ENCODE measurements at places on chromosomes 7 and 10.
A peak's percentile ranks its signal among the peaks of the same experiment; 100 is the strongest.

GRCh38 chr7:70935311-70935710 is 196.6 kb upstream of the GALNT17 start:
- DNase-seq, result no peak

DNA sequence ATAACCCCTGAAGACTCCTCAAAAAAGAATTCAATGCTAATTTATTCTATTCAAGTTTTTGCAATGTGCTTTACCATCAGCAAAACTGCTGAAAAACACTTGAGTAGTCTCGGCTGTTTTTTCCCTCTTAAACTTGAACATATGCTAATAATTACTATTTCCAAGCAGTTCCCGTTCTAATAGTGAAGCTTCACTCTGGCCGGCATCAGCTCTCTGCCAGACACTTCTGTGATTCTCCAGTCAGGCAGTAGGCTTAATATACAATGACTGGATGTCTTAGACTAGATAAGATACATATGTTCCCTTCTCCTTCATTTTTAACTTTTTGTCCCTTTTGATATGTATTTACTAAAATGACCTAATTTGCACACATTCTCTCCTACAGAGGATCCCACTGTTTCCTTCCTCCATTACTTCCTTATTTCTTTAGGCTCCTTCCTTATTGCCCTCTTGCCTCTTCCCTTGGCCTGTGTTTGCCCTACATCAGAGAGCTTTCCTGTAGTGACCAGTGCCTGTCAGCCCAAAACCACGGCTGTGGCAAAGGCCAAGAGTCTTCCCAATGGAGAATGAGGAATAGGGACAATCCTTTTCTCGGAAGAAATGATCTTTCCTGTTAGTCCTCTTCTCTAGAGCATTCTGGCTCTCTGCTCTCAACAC is 23.5 kb downstream of the HEPACAM2 start:
- DNase-seq, result no peak

- no peak for DNase-seq
These were observed 37.7 kb downstream of the TRIL start for GRCh38 chr7:28920424-28920823.

DNA sequence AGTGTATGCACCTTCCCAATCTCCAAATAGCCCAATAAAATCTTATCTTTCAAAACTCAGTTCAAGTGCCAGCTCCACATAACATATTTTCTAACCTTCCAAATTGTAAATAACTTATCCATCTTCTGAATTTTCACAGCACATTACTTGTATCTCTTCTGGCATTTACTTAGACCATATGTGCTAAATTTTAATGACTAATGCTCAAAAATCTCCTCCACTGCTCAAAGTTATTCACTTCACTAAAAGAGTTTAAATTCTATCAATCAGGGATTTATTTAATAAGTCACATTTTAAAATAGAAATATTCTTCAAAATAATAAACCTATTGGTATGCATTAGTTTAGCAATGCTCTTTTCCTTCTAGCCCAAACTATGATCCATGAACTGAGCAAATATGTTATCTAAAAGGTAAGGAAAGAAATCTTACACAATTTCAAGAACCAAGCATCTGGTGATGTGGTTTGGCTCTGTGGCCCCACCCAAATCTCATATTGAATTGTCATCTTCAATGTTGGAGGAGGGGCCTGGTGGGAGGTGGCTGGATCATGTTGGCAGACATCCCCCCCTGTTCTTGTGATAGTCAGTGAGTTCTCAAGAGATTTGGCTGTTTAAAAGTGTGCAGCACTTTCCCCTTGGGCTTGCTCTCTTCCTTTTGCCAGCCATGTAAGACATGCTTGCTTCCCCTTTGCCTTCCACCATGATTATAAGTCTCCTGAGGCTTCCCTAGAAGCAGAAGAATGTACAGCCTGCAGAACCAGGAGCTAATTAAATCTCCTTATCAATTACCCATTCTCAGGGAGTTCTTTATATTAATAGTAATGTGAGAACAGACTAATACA is 28.1 kb upstream of the GPR22 start:
- DNase-seq, result no peak

DNA sequence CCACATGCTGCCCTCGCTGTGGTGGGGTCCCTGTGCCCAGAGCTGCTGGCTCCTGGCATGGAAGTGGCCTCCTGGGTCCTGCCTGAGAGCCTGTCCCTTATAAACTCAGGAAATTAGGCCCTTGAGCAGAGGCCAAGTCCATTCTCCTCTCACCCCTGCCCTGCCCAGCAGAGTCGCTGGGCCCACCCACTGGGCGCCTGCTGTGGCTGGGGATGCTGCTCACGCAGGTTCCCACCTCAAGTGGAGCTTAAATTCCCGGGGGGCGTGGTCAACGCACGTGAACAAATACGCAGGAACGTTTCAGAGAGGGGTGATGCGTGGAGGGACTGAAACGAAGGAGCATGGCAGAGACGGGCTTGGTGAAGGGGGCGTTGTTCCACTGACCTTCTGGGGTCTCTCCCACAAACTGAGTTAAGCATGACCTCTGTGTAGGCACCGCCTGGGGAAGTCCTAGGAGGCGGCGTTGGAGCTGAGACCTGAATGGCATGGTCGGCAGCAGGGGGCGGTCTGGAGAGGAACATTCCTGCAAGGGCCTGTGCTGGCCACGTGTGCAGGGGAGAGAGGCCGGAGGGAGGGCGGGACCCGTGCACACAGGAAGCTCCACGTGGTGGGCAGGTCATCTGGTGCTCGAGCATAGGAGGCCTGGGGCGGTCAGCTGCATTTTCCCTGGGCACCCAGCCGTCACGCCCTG is 27.9 kb downstream of the FAM20C start:
- DNase-seq, result no peak

DNA sequence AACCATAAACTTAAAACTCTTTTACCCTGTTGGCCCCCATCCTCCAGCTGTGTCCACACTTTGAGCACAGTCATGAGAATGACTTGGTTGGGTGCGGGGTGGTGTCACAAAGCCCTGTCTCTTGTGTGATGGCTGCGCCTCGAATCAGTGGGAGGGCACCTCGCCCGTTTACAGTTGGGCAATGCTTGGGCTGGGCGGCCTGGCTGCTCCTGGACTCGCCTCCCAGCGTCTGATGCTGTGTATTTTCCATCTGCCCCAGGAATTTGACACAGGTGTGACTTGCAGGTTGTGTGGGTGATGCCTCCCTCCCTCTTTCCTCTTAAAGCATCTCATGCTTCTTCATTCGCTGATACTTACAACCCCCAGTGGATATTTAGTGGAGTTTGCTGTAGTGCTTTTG is 33.7 kb downstream of the CHST12 start:
- no peak for DNase-seq

DNA sequence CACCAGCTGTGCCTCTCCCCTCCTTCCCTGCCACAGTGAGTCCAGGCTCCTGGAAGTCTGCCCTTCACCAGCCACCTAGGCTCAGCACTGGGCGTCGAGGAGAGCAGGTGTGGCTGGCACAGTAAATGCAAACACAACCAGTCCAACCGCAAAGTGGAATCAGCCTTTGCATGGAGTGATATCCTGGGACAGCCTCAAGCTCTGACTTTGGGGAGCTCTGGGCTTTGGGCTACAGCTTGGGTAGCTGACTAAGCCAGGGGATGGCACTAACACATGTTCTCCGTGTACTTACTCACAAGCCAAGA is 312.4 kb downstream of the KCNMA1 start:
- DNase-seq, result no peak

DNA sequence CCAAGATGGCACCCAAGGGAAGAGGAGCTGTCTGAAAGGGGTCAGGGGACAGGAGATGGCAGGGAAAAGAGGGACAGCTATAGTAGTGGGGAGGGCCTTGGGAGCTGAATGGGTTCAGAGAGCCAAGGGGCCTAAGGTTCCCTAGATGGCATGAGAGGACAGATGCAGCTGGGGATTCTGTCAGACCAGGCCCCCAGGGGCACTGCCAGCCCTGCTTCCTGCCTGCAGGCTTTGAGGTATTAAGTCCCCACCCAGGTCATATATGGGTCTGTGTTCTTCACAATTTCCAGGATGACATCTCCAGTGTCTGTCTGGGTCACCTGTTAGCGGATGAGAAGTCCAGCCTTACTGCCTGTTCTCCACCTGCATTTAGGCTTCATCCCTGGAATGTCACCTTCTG is 56.7 kb downstream of the NEURL1 start:
- no peak for DNase-seq

DNA sequence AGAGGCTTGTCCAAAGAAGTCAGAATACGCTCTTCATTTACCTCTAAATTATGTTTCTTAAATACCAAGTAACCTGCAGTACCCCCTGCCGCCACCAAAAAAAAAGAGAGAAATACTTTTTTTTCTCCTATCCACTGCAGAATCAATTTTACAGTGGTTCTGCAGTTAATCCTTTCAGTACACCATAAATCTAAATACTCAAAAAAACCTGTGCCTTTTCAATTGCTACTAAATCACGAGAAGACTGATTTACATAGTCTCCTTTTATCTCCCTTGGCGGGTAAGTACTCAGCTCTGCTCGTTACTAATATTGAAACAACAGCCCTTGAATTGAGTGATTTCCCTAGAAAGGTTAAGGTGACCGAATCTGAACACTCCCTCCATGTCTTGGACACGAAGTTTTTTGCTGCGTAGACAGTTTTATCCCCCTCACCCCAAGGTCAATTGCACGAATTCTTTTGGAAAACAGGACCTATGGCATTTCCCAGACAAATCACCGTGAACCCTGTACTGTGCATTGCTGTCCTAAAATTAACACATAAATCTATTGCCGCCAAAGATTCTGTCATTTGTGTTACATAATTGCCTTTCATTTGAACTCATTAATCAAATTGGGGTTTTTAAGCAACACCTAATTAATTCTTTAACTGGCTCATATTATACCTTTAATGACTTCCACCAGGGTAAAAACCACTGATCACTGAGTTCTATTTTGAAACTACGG is 512 bp upstream of the VIM start:
- DNase-seq, result peak; percentile 32

DNA sequence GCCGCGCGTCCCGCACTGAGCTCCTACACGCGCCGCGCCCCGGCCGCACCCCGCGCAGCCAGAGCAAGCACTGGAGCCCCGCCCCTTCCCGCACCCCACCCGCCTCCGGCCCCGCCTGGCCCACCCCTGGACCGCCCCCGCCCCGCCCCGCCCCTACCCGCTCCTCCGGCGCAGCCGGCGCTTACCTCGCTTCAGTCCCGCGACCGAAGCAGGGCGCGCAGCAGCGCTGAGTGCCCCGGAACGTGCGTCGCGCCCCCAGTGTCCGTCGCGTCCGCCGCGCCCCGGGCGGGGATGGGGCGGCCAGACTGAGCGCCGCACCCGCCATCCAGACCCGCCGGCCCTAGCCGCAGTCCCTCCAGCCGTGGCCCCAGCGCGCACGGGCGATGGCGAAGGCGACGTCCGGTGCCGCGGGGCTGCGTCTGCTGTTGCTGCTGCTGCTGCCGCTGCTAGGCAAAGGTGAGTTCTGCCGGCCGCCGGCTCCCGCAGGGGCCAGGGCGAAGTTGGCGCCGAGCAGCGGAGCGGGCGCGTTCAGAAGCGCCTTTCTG is at the start of gene RET:
RET (plus strand) TSS at position 194 of the 545 bp plus-strand sequence; CDS start at position 384, 190 bp downstream.
- no peak for DNase-seq

- no peak for DNase-seq
These were observed 385.8 kb upstream of the GRM3 start for GRCh38 chr7:86257894-86258293.

GRCh38 chr7:92748495-92748894 is 87.9 kb downstream of the CDK6 start:
- DNase-seq, result no peak

DNA sequence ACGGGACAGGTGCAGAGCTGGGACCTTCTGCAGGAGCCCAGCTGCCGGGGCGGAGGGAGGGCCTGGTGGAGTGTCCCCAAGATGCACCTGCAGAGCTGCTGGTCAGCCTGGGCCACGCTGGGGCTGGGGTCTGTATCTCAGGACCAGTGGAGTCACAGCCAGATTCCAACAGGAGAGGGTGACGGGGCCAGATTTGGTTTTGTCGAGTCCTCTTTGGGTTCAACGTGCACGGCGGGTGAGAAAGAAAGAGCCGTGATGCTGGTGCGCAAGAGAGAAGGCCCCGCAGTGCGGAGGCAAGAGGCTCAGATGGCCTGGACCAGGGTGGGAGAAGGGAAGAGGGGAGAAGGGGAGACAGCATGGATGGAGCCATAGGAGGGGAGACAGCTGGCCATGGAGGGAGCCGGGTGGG is 462.9 kb downstream of the PTPRN2 start:
- no peak for DNase-seq

GRCh38 chr7:105678811-105679495 is 97.7 kb upstream of the EFCAB10 start:
- DNase-seq, result no peak

- no peak for DNase-seq
These were observed 96.6 kb downstream of the TPST1 start for GRCh38 chr7:66301737-66302136.

- no peak for DNase-seq
These were observed 133.8 kb upstream of the AGR3 start for GRCh38 chr7:17015598-17016031.

DNA sequence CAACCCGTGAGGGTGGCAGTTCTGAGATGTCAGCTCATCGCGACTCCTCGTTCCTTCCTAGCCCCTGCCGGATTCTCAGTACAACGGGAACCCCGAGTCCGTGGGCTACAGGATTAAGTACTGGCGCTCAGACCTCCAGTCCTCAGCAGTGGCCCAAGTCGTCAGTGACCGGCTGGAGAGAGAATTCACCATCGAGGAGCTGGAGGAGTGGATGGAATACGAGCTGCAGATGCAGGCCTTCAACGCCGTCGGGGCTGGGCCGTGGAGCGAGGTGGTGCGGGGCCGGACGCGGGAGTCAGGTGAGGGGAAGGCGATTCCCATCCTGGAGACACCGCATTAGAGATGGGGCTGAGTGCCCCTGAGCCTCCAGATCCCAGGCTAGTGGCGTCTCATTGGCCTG is 568.1 kb upstream of the FOXK1 start:
- no peak for DNase-seq

- no peak for DNase-seq
These were observed 177.7 kb downstream of the SH3PXD2A start for GRCh38 chr10:103677486-103678177.

GRCh38 chr7:99030951-99031350 is 113.0 kb downstream of the SMURF1 start:
- DNase-seq, result no peak

DNA sequence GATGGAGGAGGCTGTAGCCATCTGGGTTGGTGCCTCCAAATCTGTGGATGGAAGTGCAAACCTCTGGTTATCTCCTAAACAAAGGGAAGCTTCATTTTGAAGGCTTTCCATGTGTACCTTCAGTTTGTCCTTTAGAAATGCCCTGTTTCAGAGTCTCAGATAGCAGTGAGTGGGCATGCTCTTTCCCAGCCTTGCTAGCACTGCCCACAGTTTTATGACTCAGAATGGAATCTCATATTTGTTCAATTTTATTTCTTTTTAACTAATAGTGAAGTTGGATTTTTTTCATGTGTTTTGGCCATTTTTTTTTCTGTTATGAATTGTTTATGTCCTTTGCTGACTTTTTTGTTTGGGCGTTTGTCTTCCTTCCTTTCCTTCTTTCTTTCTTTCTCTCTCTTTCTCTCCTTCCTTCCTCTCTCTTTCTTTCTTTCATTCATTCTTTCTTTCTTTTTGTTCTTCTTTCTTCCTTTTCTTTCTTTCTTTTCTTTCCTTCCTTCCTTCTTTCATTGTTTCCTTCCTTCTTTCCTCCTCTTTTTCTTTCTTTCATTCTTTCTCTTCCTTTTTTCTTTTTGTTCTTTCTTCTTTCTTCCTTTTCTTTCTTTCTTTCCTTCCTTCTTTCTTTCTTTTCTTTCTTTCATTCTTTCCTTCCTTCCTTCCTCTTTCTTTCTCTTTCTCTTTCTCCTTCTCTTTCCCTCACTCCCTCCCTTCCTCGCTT is 25.6 kb downstream of the PRF1 start:
- no peak for DNase-seq

Data from activated CD4-positive, alpha-beta T cell treated with anti-CD3 and anti-CD28 coated beads, Interleukin-2, amount 50 U/mL, for 1 hour (primary cell).